Stimulated activated CD8-positive, alpha-beta memory T cell treated with anti-CD3 and anti-CD28 coated beads, Interleukin-7, amount 100 ng/mL, for 24 hours (primary cell): ENCODE measurements at places on chromosomes 7 and 10.

DNA sequence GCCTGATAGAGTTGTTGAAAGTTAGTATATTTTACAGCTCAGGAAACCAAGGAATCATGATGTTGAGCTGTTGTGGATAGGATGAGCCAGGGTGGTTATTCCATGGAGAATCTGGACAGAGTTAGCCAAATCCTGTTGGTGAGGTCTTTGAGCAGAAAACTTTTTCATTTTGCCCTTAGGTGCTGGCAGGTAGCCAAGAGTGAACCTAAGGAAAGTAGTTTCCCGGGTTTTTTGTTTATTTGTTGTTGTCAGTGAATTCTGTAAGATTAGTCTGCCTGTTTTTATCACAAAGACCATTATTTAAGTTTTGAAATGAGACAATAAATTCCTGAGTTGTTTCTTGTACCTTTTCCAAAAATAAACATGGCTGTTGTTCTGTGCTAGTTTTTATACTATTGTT is 61.0 kb downstream of the GALNT11 start:
- no peak for DNase-seq

DNA sequence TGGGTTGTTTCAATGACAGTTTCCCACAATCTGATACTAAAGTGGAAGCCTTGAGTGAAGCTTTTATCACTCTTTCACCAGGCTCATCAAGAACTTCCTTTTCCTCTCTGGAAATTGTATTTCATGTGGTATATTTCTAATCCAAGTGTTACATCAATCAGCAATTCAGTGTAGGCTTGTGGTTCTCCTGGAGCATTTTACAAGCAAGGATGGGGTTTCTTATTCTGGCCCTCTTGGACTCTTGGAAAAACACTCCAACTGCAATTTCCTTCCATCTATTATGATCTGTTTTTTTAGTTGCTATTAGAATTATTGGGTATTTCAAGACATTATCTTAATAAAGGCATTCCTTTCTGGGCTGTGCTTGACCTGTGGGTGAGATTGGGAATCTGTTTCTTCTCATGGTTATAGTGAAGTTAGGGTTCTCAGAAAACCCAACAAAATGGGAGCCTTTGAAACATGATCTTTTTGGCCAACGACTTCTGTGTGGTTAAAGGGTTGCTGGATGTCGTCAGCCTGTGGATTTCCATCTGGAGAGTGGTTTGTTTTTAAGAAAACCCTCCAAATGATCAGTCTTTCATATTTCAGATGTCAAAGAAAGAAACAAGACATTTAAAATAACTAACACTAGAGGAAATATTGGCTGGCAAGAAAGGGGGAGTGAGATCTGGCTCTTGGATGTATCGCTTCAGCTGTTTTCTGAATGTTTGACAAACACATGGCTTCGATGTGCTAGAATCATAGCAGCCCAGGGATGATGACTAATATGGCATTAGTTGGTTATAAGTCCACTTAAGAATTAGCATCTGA is 540.2 kb downstream of the LRMDA start:
- no peak for DNase-seq

DNA sequence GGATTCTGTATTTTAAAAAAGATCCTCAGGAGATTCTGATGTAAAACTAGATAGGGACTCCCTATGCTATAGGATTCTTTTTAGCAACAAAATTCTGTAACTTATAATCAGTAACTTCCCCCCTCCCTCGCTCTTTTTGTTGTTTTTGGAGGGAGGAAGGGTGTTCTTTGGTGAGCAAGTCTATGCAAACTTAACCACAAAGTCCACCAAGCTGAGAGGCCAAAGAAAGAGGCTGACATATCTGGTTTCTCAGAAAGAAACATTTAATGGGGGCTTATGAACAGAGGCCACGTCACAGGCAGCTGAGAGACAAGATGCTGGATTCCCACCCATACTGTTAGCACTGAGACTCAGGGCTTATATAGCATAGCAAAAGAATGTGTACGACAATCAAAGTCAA is 14.3 kb upstream of the ABCB5 start:
- no peak for DNase-seq

- no peak for DNase-seq
These were observed 72.9 kb upstream of the GRID1 start for GRCh38 chr10:86439544-86439943.

DNA sequence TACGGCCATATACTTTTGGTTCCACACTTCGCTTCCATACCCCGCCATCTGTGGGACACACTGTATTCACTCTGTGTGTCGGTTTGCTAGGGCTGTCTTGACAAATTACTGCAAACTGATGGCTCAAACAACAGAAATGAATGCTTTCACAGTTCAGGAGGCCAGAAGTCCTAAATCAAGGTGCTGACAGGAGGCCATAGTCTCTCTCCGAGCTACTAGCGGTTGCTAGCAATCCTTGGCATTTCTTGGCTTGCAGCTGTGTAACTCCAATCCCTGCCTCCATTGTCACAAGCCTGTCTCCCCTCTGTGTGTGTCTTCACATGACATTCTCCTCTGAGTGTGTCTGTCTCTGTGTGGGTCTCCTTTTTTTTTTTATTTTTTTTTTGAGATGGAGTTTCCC is 28.9 kb upstream of the BMPR1A start:
- no peak for DNase-seq

- no peak for DNase-seq
These were observed 183.7 kb upstream of the KLF14 start for GRCh38 chr7:130917669-130918128.

- DNase-seq = no peak
These were observed 43.0 kb upstream of the MACC1 start for GRCh38 chr7:20260223-20260622.

GRCh38 chr10:99360934-99361333 is 31.8 kb downstream of the CNNM1 start:
- no peak for DNase-seq

- no peak for DNase-seq
These were observed 28.2 kb upstream of the ASL start for GRCh38 chr7:66047426-66047825.

GRCh38 chr10:72037811-72038210 is 50.5 kb downstream of the SPOCK2 start:
- DNase-seq = no peak

GRCh38 chr7:11642841-11643240 is 189.2 kb downstream of the THSD7A start:
- no peak for DNase-seq

DNA sequence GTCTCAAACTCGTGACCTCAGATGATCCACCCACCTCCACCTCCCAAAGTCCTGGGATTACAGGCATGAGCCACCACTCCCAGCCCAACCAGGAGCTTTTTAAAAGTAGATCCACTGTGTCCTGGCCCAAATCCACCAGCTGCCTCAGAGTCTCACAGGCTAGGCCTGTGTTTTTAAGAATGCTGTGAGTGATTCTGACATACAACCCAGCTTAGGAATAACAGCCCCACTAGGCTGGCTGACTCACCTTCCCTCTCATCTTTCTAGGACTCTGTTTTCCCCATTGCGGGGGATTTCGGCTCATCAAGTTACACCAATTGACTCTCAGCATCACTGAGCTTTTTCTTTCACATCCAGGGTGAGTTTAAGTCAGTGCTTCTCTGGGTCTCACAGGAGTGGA is 207.6 kb downstream of the SKIDA1 start:
- no peak for DNase-seq

GRCh38 chr7:41334071-41334862 is 368.6 kb downstream of the INHBA start:
- DNase-seq = no peak

- DNase-seq = no peak
These were observed 4.6 kb upstream of the TMEM184A start for GRCh38 chr7:1560620-1561031.

GRCh38 chr7:130216750-130217149 is 9.1 kb downstream of the SSMEM1 start:
- DNase-seq = no peak

GRCh38 chr7:48643431-48644013 is 280.8 kb upstream of the CDC14C start:
- DNase-seq = no peak

GRCh38 chr7:151924001-151924400 is 32.2 kb upstream of the GALNTL5 start:
- DNase-seq = no peak

- no peak for DNase-seq
These were observed 14.9 kb downstream of the HIPK2 start for GRCh38 chr7:139762886-139763285.

- no peak for DNase-seq
These were observed 260.5 kb upstream of the KLF14 start for GRCh38 chr7:130994378-130995115.

- DNase-seq = no peak
These were observed 159.4 kb downstream of the OAT start for GRCh38 chr10:124259139-124259825.

DNA sequence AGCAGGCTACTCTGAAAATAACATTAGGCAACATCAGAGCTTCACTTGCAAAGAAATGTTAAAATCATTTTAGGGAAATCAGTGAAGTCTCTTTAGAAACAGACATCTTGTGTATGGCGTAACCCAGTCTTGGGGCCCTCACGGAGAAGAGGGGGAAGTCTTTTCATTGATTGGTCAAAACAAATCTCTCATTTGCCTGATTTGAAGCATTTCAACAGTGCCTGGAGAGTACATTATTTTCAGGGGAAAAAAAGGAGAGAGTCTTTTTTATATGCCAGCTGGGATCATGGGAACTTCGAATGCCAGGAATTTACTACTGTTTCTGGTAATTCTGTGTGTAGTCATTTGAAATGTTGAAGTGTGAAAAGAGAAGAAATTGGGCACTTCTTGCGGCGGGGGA is 471.4 kb downstream of the PLXDC2 start:
- DNase-seq = no peak

DNA sequence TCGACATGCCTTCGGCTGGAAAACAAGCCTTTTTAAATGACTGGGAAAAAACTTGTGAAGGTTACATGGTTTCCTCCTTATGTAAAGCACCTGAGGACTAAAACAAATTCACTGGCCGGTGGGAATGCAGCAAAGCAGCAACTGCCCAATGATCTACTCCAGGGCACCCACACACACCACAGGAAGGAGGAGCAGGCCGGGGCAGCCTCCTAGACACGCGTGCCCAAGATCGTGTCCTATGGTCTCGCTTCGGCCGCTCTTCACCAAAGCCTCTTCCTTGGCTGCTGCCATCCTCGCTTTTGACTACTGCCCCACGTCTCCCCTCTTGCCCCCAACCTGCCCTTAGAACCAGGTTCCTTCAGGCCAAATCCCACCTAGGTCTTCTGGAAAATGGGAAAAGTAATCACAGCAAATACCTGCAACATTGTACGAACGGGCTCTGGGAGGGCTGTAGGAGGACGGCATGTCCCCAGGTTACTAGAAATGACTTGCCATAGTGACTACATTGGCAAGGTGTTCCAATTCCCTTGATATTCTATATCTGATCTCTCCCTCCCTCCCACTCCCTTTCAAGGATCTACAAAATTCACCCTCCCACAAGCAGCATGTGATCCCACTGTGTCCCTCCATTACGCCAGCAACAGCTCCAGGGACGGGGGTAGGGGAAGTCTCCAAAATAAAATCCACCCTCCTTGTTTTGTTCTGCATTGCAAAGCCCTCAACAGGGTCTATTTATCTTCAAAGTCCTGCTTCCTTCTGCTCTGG is 84.9 kb downstream of the RNF216 start:
- no peak for DNase-seq

GRCh38 chr10:74643596-74643975 is 182.8 kb upstream of the KAT6B start:
- no peak for DNase-seq

GRCh38 chr10:680146-680545 is 9.3 kb downstream of the DIP2C start:
- no peak for DNase-seq

GRCh38 chr7:5139998-5140397 is 50.0 kb upstream of the WIPI2 start:
- DNase-seq = no peak

GRCh38 chr10:122181876-122182275 is 89.2 kb upstream of the BTBD16 start:
- no peak for DNase-seq

DNA sequence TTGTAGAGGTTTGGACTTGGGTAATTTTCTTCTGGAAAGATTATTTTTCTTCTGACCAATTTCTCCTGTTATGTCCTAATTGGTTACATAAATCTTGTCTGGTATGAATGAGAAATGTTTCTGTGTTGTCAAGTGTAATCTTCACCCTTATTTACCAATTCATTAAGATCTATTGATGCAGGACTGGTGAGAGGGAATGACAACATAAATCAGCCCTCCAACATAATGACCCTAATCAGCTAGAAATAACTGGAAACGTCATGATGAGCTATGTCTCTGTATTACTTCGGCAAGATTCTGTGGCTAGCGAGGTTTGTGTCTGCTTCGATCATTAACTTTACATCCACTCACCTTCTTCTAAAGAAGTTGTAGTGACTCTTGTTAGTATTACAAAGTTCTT is 3.5 kb downstream of the FOXP2 start:
- no peak for DNase-seq

DNA sequence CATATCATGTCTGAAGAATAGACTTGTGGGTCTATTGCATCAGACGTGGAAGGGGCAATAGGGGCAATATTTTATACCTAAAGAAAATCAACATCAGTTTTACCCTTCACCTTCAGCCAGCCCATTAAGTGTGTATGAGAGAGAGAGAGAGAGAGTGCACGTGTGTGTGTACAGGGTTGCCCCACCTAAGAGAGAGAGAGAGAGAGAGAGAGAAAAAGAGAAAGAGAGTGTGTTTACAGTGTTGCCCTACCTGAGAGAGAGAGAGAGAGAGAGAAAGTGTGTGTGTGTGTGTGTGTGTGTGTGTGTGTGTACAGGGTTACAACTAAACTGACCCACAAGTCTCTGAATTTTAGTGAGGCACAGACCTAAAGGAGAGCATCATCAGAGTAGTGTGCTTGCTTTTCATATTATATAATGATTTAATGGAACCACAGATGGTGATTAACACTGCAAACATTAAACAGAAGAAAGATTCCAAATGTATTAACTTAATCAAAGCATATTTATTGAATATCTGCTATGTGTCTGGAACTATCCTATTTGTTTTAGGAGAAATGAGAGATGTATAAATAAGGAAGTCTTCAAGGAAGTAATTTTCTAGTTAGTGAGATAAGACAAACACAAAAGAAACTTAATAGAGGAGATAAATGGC is 66.8 kb downstream of the CD36 start:
- DNase-seq = no peak

GRCh38 chr10:74871595-74872382 is 45.4 kb downstream of the KAT6B start:
- no peak for DNase-seq

- DNase-seq = no peak
These were observed 147.0 kb downstream of the BBS9 start for GRCh38 chr7:33276325-33276724.

DNA sequence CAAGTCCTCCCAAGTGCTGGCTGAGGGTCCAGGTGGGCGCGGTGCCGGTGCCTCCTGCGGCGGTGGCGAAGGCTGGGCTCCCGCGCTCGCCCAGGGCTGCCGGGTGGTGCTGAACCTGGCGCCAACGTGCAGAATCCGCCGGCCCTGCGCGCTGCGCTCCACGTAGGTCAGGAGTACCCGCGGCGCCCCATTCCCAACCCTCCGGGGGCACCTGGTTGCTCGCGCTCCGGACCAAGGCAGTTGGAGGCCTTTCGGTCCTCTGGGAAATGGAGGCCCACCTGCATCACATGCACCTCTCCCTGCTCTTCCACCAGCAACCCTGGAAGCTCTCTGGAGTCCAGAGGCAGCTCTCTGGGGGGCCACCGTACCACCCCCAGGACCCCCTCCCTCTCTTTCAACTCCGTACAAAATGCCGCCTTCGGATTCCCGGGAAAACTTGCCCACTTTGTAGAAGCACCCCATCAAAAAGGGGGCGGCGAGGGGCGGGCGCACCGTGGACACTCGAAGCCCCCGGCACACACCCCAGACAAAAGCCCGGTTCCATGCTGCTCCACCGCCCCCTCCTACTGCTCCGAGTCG is 745 bp downstream of the SLC16A9 start:
- DNase-seq = no peak

GRCh38 chr10:46318799-46319198 is 32.0 kb downstream of the ANTXRL start:
- no peak for DNase-seq
